Lung microvascular endothelial cell (primary cell): ENCODE measurements at places on chromosomes 2 and 18. TPM values are rescaled to one million over a fixed set of nuclear protein-coding genes. Genes with fewer than 3 reads are reported as not detected.
A peak's percentile ranks its signal among the peaks of the same experiment; 100 is the strongest.

- no peak for DNase-seq
Measured at GRCh38 chr2:205767617-205768016, 85.3 kb downstream of the NRP2 start.

Gene RBM43
- total RNA-seq, result 0.60 and 1.5 TPM in 2 replicates

DNA sequence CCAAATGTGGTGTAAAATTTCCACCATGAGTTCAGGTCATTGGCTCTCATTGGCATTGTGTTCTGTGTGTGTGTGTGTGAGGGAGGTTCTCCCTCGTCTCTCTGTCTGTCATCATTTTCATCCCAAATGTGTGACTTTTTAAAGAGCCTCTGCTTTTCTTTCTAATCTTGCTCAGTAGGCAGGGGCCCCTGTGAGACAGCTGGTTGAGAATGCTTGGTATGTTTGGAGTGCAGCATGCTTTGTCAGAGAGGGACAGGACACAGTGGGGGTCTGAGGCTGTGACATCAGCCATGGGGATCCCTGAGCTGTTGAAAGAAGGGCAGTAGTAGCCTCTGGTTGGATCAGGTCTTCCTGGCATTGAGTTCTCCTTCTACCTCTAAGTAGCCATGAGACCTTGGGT is 10.6 kb downstream of the PTPRM start:
- DNase-seq, result no peak

DNA sequence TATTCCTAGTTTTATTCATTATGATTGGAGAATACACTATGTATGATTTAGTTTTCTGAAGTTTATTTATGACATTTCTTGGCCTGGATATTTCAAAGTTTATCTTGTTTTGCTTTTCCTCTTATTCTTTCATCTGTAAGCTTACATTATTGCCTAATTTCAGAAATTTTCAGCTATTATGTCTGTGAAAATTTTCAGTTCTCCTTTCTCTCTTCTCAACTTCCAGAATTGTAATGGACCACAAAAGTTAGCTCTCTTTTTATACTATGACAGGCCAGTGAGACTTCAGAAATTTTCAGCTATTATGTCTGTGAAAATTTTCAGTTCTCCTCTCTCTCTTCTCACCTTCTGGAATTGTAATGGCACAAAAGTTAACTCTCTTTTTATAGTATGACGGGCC is 97.2 kb upstream of the SCN7A start:
- DNase-seq, result no peak

DNA sequence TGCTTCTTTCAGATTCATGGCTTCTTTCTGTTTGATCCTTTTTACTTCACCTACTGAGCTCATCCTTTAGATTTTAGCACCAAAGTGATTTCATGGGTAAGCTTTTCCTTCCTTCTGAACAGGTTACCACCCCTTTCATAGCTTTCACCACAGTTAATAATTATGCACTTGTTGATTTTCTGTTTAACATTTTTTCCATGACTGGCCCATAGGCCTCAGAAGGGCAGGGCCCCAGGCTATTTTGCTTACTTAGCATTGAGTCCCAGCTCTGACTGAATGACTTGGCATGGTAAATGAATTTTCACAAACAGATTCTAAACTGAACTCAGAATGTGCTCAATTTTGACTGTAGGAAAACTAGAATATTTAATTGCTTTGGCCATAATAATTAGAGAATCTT is 177.0 kb downstream of the GCA start:
- DNase-seq, result no peak

DNA sequence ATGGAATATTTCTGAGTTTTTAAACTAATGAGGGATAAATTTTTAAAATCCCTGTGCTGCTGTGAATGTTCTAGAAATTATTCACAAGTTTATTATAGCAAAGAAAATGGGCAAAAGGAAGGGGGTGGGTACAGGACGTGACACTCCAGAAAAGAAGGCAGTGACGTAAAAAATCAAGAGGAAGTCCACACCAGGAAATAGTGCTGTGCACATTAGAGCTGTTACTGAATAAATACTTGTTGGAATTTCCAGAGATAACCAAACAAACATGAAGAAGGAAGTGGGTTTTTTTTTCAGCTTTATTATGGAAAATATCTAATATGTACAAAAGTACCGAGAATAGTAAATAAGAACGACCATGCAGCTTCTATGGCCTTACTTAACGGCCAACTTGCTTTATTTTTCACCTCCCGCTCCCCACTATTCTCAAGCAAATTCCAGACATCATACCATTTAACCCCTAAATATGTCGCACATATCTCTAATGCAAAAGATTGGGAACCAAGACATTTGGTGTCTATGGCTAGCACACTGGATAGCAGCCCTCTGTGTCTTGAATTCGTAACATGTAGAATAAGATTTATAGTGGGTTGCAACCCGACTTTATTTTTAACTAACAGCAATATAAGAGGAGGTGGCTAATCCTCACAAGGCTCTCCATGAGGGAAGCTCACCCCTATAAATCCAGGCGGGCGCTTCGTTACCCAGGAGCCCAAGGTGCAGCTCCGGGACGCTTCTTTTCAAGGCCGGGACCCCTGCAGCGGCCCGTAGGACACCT is 580 bp upstream of the NDUFV2 start:
- peak; percentile 88 for DNase-seq

DNA sequence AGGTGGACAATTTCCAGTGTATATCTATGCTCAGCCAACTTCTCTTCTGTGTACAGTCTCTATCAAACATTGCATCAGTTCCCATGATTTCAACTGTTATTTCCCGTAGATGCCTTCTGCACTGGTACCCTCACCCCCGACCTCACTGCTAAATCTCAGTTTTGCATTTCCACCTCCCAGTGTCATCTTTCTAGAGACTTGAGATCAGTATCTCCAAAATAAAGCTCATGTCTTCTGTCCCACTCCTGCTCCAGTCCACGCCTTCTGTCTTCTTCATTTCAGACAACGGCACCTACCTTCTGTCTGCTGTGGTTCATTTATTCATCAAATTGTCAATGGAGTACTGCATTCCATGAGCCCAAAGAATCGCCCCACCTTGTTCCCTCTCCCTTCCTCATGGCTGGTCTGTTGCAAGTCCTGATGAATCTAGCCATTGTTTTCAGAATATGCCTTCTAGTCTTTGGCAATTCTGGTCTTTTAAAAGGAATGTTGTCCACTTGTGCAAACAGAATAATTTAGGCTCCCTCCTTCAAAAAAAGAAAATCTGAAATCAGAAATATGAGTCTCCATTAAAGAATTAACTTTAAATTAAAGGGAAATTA is 23.3 kb upstream of the NPAS2 start:
- DNase-seq, result no peak

Gene STK11IP
- total RNA-seq, result 8.1 and 8.7 TPM in 2 replicates

GRCh38 chr2:105129722-105130232 is 91.9 kb downstream of the MRPS9 start:
- no peak for DNase-seq

Gene ALPP
- not detected in 2 replicates for total RNA-seq

Gene DSEL
- 5.7 and 7.3 TPM in 2 replicates for total RNA-seq

DNA sequence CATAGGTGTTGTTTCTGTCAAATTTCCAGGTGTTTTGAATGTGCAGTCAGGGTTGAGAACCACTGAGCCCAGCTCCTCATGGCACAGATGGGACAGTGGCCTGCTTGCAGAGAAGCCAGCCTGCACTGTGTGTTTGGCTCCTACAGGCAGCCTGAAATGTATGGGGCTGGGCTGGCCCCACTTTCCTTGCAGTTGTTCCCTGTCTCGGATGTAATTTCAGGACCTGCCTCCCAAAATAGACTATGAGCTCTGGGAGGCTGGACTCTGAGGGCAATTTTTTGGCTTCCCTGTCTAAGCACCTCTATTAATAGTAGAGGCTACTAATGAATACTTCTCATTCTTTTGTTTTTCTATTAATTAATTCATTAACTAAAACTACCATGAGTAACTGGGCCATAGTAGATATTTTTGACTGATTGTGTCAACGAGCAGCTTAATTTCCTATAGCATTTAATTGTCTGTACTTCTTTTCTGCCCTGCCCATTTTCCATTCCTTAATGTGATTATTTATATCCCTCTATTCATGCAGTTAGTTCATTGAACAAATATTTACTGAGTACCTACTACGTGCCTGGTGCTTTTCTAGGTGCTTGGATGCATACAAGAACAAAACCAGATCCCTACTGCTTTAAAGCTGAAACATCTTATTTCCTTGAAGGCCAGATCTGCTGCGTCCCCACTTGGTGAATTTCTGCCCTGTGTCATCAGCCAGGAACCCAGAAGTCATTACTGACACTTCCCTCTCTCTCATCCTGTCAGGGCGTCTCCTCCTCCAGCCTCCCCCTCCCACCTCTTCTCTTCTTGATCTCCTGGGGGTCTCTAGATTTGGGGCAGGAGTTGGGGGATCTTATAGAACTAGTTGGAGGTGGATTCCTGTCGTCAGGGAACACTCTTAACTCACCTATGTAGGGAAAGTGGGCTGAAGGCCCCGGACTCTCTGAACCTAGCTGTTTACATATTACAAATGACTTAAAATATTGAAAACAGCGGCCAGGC is 16.3 kb downstream of the DYSF start:
- DNase-seq, result no peak

DNA sequence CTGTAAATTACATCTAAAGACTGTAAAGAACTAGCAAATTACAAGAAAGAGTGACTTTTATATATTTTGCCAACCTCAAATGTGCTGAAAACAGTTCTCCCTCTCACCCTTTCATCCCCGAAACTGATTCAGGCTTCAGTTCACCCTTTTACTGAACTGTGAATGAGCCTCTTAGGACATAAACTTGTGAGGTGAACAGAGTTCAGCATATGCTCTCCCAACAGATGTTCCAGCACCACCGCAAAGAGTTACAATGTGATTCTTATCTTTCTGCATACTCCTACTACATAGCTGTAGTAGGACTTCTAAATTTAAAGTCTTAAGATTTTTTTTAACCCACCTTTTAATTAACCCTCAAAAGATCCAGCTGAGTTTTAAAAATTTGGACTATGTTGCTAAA is 1.2 kb upstream of the ZCCHC2 start:
- no peak for DNase-seq

Gene SCN9A
- total RNA-seq, result under 0.01 and 0.22 TPM in 2 replicates

Gene LRRC30
- not detected in 2 replicates for total RNA-seq

Gene NDC80
- total RNA-seq, result 3.2 and 13.1 TPM in 2 replicates

Gene GKN1
- total RNA-seq, result not detected in 2 replicates

DNA sequence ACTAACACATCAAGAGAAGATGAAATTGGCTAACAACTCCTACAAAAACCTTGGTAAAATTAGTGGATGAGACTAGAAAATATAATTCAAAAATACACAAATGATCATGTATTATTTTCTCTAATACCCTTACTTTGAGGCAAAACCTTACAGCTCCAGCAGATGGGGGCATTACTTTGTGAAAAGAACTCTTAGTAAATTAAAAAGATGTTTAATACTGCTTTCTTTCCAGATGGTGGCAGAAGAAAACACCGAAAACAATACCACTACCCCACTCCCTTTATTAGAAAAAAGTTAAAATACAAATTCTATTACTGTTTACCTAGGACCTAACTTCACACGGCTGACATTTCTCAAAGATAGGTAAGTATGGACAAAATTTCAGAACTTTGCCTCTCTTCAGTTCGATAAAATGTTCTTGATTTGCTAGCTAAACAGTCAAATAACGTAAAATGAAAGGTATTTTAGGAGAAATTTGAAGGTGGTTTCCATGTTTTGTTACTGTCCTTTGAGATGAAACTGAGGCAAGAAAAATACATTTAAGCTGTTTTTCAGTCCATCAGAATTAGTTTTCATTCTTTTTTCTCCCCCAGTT is 30.6 kb downstream of the ORC4 start:
- DNase-seq, result peak; percentile 73

DNA sequence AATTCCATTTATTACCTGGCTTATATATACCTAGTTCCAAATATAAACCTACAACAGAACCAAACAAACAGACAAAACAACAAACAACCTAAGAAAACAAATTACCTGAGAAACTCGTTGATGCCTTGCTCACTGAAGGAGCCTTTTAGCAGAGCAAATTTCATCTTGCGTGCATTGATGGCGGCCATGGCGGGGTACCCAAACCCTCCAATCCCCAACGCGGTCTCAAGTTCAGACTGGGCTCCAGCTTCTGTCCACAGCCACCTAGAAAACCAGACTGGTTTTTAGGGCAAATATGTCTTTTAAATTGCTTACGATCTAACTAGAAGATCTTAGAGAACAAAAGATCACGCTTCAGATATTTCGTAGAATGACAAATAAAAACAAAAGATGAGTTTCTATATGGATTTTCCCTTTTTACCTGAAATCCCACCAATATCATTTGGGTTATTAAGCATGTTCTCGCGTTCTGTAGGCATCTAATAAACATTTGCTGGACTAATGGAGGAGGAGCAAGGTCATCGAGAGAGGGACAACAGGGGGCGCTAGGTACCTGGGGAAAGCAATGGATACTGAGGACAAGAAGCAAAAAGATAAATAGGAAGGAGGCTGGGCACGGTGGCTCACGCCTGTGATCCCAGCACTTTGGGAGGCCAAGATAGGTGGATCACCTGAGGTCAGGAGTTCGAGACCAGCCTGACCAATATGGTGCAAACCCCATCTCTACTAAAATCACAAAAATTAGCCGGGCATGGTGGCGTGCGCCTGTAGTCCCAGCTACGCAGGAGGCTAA is 25.2 kb downstream of the PDIA6 start:
- DNase-seq, result peak; percentile 40
